Kidney glomerular epithelial cell (primary cell): ENCODE measurements at places on chromosomes 1 and 21.

- peak; percentile 44 for DNase-seq
Observed at GRCh38 chr1:22414244-22414751, 37.4 kb upstream of the ZBTB40 start.

DNA sequence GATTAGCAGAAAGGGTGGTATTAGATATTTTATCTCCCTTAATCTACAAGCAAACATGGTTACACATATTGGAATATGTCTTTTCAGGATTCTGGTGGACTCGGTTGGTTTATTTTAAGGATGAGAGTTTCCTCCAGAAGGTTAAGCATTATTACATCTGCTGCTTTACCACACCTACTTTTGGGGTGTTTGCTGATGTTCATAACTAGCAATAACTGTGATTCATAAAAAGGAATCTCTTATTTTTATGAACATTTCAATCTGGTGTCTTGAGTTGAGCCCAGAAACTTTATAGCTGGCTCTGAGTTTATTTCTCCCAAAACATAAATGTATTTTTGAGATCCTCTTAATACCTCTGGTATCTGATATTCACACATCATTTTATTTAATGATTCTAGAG lies 82.7 kb downstream of the LRRC8D start:
- DNase-seq = no peak

DNA sequence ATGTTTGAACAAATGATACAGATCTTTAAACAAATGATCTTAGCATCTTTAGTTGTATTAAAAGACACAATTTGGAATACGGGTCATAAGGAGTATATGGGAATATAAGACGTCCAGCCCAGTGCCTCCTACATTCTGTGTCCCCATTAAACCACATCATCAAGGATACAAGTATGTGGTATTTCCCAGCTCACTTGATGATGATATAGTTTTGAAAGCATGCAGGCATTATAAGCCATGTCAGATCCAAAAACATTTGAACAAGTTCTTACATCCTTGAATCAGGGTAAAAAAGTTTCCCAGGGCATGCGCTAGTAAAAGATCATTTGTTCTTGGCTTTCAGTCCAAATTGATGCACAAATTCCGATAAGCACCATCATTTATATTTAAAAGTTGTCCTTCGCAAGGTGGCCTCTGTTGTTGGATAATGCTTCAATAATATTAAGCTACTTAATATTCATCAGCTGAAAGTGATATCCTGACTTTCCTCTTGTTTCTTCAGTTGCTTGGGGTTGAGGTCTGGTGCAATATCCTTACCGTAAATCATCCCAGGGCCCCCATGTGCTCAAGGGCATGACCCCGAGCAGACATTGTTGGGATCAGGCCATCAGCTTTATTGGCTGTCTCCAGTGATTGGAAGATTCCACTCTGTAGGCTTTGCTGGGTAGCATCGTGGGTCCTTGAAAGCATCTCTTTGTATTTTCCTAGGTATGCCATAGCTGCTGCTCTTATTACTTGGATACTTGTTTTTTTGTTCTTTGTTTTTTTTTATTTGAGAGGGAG lies 61.8 kb downstream of the CENPF start:
- DNase-seq = no peak

DNA sequence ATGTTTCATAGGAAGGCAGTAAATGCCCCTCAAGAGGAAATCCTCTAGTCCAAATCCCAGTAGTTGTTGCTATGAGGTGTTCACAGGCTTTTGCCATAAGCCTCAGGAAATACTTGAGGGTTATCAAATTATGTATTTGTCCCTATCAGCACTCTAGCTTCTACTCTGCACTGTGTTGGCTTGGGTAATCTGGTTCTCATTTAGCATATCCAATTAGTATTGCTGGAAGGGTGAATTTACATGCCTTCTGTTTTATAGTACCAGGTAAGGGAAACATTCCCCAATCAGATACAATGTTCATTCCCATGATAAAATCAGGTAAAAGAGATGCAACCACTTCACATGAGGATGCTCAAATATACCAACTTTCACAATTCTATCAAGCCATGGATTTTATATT lies 211.2 kb downstream of the S1PR1 start:
- DNase-seq = no peak

DNA sequence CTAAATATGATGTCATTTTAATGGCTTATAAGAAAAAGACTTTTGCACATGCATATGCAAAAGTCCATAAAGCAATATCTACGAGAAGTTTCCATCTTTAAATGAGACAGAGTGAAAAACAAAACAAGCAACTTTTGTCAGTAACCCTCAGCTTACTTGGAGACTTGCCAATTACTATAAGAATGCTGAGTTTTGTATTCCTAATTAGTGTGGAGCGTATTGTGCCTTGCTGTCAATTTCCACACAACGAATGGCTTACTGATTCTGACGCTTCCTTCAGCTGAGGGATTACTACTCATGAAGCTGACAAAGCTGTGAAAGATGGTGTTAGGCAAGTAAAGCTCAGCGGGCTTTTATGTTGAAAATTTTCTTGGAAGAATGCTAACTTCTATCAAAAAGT lies 440.4 kb upstream of the ADAMTS5 start:
- DNase-seq = no peak

DNA sequence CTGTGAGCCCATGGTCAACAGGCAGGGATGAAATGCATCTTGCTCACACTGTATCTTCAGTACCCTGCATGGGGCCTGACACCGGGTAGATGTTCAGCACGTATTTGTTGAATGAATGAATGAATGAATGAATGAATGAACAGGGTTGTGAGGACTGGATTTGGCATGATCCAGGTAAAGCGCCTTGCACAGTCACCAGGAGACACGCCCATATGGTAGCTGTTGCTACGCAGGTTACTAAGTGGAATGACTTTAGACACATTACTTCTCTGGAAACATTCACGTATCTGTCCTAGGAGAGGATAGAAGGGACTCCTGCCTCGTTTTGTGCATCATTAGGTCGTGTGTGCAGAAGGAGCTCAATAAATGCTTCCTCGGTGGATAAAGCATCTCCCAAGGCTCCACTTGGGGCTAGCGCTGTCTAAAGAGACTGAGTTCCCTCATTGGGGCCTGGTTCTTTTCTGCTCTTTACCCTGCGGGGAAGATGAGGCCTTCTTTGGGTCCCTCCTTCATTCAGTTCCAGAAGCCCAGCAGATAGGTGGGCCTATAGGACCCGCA lies 54.2 kb downstream of the NDUFS5 start:
- no peak for DNase-seq

- peak; percentile 44 for DNase-seq
Observed at GRCh38 chr1:214316593-214316992, 35.6 kb downstream of the SMYD2 start.

DNA sequence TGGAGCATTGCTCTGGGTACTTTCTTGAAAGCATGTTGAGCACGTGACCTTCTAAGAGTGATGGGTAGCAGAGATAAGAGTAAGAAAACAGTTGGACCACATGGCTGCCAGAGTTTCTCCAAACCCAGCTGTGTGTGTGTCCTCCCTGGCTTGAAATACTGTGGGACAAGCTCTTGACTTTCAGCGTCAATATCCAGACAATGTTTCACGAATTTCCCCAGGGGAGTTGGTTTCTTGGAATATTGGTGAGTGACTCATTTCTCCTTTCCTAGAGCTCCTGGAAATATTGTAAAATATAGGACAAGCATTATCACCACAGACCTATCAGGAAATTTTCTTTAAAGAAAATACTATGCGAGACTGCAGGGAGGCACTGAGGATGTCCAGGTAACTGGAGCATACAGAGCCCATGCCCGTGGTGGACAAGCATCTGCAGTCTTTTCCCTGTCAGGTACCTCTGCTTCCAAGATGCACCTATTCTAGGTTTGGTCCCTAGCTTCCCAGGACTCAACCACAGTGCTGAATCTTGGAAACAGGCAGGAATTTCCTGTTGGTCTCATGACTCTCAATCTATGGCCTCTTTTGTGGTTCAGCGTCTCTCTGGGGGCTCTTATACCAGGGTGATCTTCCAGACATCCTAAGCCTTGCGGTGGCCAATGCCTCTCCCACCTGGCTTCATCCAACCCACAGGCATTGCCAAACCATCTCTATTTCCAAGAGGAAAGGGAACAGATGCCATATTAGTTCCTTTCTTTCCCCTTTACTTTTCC lies 67.4 kb downstream of the KCNJ6 start:
- DNase-seq = no peak

- peak; percentile 33 for DNase-seq
Observed at GRCh38 chr1:15031251-15031933, 122.2 kb upstream of the TMEM51 start.

GRCh38 chr1:21115098-21115760 lies 61.5 kb downstream of the EIF4G3 start:
- DNase-seq = no peak

GRCh38 chr1:192580351-192580962 lies 4.9 kb downstream of the RGS1 start:
- DNase-seq = peak; percentile 37

- peak; percentile 63 for DNase-seq
Observed at GRCh38 chr1:205775015-205775716, at the start of gene RAB29. Gene RAB29, minus strand, starts transcription at chr1:205775482. Its CDS starts 526 bp downstream, at chr1:205774956.

DNA sequence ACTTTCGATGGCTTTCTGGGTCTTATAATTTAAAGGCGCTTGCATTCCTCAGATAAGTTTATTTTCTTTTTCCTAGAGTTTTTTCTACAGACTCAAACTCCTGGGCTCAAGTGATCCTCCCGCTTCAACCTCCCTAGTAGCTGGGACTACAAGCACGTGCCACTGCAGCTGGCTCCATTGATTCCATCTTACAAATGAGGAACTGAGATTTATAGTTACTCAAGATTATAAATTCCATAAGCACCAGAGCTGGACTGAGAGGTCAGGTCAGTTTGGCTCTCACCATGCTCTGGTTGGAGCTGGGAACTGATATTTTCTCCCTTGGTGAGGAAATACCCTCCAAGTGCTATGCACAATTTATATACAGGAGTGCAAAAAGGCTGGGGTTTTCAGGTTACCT lies 13.4 kb upstream of the PRPF38B start:
- DNase-seq = no peak

GRCh38 chr1:77832901-77833300 lies 53.5 kb downstream of the MIGA1 start:
- peak; percentile 63 for DNase-seq

GRCh38 chr1:117534995-117535467 lies 70.8 kb upstream of the TENT5C start:
- peak; percentile 54 for DNase-seq

GRCh38 chr1:163047951-163048659 lies 21.1 kb upstream of the RGS4 start:
- no peak for DNase-seq

DNA sequence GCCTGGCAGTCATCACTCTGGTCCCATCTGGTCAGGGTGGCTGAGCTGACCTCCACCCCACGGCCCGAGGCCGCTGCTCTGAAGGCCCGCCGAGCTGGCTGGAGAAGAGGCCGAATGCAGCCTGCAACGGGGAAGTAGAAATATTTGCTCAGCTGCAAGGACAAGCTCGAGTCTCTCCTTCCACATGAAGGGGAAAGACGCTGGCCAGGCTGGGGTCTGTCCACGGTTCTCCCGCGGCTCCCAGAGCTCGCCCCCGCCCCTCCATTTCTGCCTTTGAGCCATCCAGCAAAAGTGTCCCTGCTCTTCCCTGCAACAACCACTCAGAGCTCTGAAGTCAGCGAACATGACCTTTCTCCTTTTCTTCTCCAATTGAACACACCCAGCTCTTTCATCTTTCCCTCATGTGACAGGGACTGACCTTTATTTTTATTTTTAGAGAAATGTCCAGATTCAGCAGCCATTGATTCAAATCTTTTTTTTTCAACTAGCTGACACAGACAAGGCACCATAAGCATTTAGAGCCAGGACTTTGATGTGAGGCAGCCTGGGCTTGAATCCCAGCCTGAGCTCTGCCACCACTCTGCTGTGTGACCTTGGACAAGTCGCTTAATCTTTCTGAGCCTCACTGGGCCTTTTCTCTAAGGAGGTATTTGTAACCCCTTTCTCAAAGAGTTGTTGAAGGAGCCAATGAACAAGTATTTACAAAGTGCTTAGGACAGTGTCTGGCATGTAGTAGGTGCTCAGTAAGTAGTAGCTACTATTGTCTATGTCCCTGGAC lies 149.3 kb upstream of the WNT4 start:
- no peak for DNase-seq

- DNase-seq = peak; percentile 41
Observed at GRCh38 chr1:7046891-7047290, 261.6 kb downstream of the CAMTA1 start.

DNA sequence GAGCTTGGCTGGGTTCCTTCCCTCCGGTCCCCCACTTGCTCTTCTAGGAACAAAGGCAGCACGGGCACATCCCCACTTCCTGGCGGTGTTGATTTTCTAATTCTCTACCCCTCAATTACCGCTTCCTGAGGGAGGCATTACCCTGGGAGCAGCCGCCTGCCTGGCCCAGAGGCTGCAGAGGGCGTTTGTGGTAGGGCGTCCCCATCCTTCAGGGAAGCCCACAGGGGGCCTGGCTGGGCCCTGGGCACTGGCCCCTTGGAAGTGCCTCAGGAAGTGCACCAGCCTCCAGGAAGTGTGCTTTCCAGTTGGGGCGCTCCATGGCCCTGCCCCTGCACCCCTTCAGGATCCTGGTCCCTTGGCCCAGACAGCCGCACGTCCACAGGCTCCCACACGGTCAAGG lies 42.1 kb upstream of the CASZ1 start:
- no peak for DNase-seq

- no peak for DNase-seq
Observed at GRCh38 chr1:212203630-212204029, 81.6 kb upstream of the PPP2R5A start.

- no peak for DNase-seq
Observed at GRCh38 chr1:94143809-94144176, 22.8 kb upstream of the ABCA4 start.

- DNase-seq = no peak
Observed at GRCh38 chr1:1202831-1203560, 3.4 kb downstream of the TNFRSF18 start.

DNA sequence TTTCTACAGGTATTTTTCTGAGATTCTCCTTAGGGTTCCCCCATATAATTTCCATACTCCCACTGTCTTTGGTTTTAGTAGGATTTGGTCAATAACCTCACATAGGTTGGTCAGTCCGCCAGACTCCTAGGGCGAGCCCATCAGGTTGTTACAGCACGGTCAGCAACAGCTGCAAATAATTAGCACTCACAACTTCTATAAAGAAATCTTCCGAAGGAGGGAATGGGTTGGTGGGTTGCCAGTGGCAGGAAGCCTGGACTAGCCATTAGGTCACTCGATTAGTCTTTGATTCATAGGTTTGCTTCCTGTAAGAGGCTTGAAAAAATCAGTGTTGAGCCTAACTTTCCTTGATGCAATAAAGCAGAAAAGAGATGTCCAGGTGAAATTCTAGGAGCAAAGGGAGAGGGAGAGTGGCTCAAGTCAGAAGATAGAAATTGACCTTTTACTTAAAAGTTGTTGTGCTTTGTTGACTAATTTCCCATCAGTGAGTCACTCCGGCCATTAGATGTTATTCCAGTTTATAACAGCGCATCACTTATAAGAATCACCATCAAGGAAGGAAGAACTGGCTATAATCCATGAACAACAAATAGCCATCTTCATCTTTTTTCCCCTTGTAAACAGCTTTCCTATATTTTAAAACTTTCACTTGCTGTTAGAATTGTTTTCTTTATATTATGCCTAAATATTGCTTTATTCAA lies 88.3 kb downstream of the TPR start:
- no peak for DNase-seq
